ENCODE measurements at places on chromosomes 12 and 14.

DNA sequence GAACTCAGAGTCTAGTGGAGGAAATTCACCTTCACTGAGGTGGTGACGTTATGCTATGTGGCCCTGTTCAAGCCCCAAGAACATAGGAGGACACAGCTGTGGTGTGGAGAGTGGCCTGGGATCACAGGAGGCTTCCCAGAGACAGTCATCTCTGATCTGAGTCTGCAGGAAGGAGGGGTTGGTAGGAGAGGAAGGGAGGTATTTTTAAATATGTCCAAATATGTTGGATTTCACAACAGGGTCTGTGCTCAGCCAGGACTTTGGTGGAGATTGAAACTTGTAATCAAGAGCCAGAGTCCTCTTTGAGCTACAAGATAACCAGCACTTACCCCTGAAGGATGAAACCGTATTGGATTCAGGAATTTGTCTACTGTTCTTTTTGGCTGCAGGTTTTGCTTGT, 26.4 kb upstream of the MED13L start:
- DNase-seq = no peak

GRCh38 chr12:32051511-32052211, 55.0 kb upstream of the BICD1 start:
- DNase-seq = no peak

- no peak for DNase-seq
These were observed 23.3 kb upstream of the SLC6A12 start for GRCh38 chr12:237026-237815.

DNA sequence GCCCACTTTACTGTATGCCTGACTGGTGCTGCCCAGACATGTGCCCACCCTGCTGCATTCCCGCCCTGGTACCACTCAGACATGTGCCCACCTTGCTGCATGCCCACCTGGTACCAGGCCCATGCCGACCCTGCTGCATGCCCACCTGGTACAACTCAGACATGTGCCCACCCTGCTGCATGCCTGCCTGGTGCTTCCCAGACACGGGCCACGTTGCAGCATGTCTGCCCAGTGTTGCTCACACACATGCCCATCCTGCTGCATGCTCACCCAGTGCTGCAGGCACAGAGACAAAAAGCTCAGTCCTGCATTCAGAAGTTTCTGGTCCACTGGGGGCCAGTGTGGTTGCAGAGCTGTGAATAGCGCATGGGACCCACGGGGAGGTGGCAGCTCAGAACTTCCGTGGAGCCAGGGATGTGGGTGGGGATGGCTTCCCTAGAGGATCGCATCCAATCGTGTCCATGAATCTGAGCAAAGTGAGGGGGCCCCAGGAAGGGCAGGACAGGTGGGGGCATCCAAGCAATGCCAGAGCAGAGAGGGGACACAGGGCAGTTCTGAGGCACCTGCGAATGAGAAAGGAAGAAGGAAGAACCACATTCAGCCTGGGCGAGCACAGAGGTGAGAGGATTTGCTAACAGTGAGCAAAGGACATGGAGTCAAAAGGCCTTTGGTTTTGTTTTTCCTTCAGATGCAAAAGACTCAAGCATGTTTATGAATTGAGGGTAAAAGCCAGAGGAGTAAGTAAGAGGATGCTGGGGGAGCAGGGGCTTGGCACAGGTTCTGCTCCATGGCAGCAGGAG, 175.9 kb upstream of the C14orf180 start:
- DNase-seq = no peak

DNA sequence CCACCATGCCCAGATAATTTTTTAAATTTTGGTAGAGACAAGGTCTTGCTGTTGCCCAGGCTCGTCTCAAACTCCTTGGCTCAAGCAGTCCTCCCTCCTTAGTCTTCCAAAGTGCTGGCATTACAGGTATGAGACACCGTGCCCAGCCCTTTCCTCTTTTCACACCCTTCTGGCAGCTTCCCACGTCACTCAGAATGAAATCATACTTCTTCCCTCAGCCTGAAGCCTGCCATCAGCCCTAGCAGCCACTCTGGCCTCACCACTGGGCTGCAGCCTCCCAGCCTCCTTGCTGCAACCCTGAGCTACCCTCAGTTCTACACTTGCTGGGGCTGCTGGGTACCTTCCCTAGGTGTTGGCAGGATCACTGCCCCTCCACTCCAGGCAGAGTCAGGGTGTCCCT, 18.2 kb downstream of the ANKRD9 start:
- DNase-seq = no peak
